Renal cortical epithelial cell (primary cell): ENCODE measurements at places on chromosomes 5 and 9.

GRCh38 chr5:85647349-85648127 lies 970.2 kb upstream of the COX7C start:
- DNase-seq: no peak

DNA sequence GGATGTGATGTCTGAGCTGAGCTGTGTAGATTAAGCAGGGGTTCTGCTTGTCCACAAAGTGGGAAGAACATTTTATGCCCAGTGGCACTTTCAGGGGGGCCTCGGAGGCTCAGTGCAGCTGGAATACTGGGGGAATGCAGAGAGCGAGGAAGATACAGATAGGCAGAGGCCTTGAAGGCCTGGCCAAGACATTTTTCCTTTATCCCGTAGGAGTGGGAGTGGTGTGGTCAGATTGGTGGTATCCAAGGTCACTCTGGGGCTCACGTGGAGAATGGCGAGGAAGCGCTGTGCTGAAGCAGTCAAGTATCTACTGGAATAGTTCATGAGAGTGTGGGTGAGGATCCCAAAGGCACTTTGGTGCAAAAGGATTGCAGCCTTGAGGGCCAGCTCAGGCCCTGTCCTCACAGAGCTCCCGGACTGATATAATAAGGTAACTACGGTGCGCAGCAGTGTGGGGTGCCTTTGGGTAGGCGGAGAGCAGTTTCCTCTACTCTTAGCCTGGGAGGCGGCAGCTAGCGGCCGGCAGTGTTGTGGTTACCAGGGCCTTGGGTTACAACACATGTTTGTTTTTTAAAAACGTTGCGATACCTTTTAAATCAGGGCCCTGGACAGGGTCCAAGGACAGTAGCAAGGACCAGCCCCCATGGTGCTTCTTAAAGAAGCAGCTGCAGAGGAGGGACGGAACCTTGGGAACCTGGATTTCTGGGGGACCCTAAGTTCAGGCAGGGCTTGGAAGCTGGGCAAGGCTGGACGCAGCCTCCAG lies 10.8 kb upstream of the CCDC69 start:
- DNase-seq: peak; percentile 73

GRCh38 chr9:84839541-84839940 lies 170.0 kb downstream of the NTRK2 start:
- peak; percentile 79 for DNase-seq

GRCh38 chr9:34246453-34246852 lies 67.6 kb downstream of the UBAP1 start:
- DNase-seq: no peak

DNA sequence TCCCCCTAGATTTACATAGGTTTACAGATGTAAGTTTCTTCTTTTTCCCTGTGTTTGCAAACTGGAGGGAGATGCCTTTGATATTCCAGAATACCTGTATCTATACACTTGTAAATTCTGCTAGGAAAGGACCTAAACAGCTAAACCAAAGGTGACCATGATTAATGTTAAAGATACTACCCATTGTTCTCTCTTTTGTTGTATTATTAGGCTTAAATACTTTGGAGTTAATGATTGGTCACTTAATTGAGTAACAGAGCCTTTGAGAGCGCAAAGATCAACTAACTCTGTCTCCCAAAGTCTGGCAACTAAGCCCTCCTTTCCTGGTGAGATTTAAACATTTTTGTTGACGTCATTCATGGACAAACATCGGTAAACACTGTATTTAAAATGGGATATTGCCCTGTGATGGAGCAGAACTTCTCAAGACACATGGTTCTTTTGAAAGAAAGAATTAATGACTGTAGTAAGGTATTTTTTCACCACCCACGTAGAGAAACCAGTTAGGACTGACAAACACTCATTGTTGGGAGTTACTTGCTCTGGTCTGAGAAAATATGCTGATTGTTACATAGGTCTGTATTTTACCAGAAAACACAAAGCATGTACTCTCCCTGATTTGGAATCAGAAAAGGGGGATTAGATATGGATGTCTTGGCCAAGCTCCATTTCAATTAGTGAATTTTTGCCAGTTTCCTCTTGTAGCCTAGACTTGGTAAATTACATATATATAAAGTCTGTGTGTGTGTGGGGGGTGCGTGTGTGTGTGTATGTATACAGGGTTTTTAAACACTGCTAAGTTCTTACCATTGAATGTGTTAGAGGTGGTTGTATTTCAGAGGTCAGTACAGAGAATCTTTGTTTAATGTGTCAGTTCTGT lies 4.6 kb downstream of the VCAN start:
- DNase-seq: peak; percentile 94

GRCh38 chr5:132677682-132678400 lies 4.1 kb downstream of the IL4 start:
- no peak for DNase-seq

DNA sequence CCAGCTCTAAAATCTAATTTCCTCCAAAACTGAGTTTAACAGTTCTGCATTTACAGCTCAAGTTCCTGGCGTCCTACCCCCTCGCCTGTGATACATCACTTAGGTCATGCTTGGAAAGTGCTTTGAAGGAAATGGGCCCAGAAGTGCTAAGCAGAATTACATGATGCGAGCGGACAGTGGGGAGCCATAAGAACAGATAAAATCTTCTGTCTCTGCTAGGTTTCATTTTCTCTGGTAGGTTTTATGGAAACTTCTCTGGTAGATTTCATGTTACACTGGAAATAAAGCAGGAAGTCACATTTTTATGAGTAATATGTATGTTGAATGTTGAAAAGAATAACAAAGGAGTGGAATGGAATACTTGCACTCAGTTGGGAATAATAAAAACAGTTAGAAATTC lies 138.3 kb downstream of the ZDHHC21 start:
- DNase-seq: no peak
